Activated T-helper 1 cell treated with anti-CD3 and anti-CD28 coated beads, Interleukin-12 subunit alpha, Interleukin-12 subunit beta, Interleukin-2, Interleukin-4 antibody, amounts not matched to agents 30 ng/mL and 10 ng/mL and 1 ng/mL, durations not matched to agents 14 hours and 24 hours and 36 hours (primary cell): ENCODE measurements at places on chromosomes 16 and 17.

DNA sequence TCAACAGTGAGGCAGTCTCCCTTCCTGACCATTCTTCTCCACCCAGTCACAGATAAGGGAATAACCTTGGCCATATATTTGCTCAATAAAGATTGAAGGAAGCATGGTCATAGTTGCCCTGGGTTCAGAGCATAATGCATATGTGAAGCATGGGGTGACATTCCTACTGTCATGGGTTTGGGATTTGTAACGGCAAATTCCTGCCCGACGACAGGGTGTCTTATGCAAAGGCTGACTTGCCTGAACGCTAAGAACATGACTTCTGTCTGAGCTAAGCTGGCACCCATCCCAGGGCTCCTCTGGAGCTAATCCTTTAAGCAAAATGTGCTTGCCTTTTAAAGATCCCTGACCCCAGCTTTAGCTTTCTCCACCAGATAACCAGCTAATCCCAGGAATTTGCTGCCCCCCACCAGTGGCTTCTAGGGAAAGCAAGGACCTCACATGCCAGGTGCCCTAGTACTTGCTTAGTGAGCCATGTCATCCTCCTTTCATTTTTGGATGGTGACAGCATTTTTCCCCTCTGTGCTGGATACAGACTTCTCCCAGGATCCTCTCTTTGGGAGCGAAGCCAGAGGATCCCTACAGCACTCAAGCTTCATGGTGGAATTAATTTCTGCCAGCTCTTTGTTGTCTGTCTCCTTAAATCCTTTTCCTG, 11.7 kb downstream of the SLC7A6OS start:
- DNase-seq, result no peak

DNA sequence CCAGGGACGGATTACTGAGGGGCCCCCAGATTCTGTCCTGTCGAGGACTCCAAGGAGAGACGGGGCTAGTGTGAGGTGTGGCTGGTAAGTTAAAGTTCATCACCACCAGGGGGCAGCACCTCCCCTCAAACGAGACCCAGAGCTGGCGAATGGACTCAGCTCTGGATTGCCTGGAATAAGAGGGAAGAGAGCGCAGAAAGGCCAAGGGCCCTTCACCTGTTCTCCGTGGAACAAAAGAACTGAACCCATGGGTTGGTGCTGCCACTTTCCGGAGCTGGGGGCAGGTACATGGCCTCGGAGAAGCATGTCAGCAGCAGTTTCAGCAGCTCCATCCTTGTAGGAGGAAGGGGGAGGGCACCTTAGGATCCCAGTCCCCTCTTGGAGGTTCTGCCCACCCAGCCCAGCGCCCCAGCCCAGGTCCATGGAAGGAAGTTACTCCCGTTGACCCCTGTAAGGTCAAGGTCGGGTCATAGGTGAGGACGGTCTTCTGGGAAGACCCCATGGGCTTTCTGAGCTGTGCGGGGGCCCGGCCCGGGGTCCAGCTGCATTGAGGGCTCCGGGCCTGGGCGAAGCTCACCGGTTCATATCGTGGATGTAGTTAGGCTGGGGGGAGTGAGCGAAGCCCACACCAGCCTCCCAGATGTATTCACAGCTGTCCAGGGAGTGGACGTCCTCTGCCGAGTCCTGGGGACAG, 10.8 kb downstream of the HID1 start:
- DNase-seq, result peak; percentile 70

DNA sequence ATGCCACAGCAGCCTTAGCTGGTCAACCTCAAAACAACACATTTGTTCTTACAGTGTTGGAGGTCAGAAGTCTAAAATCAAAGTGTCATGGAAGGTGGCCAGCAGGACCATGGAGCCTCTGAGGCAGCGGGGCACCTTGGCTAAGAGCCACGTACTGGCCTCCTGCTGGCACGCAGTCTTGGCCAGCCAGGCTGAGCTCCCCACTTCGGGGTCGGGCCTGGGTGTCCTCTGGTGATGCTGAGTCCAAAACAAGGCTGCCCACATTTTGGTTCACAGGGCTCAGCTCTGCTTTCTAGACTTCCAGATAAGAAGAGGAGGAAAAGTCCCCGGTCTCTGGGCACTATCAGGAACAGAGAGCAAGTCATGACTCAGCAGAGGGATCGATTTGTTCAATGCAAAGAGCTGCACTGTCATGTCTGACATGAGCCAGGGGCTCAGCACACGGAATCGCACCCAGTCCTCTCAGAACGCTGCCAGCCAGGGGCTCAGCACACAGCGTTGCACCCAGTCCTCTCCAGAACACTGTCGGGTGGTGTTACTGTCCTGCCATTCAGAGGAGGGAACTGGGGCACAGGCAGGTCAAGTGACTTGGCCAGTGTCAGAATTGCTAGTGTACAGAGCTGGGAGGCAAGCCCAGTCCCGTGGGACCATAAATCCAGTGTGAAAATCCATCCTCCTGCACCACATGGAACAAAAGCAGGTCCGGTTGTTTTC, 2.5 kb downstream of the LGALS9 start:
- no peak for DNase-seq

DNA sequence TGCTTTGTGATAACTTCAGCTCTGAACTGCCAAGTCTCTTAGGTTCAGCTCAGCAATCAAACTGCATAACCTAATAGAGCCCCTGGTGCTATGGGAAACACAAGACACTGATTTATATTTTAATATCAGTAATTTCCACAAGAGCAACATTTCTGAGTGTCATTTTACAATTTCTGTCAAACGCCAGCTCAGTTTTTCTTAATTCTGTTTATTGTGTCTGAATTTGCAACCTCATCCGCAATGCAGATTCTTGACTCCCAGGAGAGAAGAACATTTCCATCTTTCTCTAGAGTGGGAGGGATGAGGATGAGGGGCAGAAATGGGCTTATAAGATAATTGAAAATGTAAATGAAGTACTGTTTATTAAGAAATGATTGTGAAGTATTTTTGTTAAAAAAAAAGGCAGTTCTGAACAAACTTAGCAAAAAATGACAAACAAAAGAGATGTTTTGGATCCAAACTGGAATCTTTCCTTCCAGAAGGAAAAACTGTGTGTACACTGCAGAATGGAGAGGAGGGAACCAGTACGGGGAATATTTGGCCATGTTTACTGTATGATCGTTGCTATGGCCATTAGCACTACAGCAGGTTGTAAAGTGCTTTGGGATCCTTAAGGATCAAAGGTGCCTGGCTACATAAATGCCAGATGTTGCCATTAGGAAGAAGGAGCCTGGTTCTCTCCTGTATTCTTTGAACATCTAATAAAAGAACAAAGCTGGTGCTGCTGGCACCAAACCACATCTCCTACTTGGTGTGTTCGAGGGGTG, 7.4 kb upstream of the PMFBP1 start:
- no peak for DNase-seq

GRCh38 chr16:89629827-89630610, 16.6 kb downstream of the DPEP1 start:
- no peak for DNase-seq

DNA sequence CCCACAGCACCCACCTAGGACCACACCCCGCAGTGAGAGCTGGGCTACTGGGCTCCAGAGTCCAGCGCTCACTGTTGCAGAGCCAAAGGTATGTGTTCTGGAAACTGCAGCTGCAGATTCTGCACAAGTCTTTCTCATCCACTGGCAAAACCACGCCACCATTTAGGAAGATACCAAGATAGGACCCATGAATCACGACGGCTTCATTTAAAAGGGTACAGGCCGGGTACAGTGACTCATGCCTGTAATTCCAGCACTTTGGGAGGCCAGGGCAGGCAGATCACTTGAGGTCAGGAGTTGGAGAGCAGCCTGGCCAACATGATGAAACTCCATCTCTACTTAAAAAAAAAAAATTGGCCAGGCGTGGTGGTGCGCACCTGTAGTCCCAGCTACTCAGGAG, 18.8 kb downstream of the FOXF1 start:
- no peak for DNase-seq

- no peak for DNase-seq
Measured at GRCh38 chr17:73646409-73647300, 2.4 kb upstream of the SDK2 start.

- no peak for DNase-seq
Measured at GRCh38 chr16:53515259-53515658, 12.2 kb upstream of the AKTIP start.

GRCh38 chr17:51346218-51346982, 86.1 kb downstream of the UTP18 start:
- no peak for DNase-seq

GRCh38 chr16:50884066-50884860, 142.4 kb downstream of the CYLD start:
- no peak for DNase-seq
